ENCODE measurements at places on chromosomes 7 and 10.

- no peak for DNase-seq
Observed at GRCh38 chr7:145497911-145498525, 618.6 kb upstream of the CNTNAP2 start.

DNA sequence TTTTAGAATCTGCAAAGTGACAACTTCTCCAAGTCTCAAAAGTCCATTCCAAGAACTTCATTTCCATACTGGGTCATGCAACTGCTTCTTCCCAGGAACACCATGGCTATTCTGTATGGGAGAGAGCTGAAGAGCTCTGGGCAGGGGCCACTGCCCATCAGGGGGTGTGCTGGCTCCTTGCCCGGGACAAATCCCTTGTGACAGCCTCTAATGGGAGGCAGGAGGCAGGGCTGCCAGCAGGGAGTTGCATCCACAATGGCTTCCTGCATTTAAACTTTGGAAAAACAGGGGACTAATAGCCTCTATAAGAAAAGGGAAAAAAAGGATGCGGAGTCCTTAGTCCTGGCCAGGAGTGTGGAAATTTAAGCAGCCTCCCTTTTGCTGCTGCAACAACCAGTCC is 18.4 kb upstream of the FRMD4A start:
- DNase-seq: no peak

GRCh38 chr7:149093228-149093627 is 2.7 kb upstream of the ZNF786 start:
- DNase-seq: no peak

- no peak for DNase-seq
Observed at GRCh38 chr10:63376560-63377304, 89.0 kb downstream of the JMJD1C start.

DNA sequence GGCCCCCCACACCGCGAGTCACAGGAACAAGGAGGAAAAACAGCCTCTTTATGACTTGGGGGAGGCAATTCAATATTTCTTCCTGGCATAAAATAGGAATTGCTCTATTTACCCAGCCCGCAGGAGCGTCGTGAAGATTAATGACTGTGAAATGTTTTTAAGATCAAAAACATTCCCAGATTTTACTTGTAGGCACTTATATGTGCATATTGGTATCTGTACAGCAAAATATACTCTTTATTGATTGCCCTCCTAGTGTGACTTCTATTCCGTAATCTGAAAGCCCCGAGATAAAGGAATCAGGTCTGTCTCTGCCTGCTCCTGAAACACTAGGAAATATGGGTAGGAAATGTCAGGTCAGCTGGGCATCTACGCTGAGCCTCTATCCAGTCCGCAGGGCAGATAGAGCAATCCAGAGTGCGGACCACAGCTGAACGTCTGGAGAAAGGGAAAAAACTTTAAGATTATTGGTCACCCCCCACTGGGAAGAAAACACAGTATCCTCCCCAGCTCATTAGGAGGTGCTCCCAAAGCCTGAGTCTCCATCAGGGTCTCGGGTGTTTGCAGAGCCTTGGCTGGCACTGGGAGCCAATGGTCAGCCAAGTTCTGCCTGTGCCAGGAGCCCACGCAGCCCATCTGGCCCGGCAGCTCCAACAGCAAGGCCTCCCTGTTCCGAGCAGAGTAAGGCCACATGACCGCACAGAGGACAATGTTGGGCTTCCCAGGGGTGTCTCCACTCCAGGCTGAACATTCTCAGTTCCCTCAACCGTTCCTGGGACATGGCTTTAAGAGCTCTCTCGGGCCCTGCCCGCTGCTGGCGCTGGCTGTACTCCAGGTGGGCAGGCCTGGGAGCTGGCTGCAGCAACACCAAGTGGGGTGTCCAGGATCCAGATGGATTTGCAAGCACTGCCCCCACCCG is 7.7 kb downstream of the CTBP2 start:
- DNase-seq: no peak

All from left hindlimb (tissue), 1 donor.